ENCODE measurements at places on chromosomes 4 and X.

DNA sequence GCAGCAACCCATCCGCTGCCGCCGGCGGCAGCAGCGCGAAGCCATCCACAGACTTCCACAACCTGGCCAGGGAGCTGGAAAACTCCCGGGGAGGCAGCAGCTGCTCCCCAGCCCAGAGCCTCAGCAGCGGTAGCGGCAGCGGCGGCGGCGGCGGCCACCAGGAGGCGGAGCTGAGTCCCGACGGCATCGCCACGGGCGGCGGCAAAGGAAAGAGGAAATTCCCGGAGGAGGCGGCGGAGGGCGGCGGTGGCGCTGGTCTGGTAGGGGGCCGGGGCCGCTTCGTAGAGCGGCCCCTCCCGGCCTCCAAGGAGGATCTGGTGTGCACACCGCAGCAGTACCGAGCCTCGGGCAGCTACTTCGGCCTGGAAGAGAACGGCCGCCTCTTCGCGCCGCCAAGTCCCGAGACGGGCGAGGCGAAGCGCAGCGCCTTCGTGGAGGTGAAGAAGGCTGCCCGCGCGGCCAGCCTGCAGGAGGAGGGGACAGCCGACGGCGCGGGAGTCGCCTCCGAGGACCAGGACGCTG lies 4.9 kb downstream of the PRDM8 start:
- no peak for DNase-seq

DNA sequence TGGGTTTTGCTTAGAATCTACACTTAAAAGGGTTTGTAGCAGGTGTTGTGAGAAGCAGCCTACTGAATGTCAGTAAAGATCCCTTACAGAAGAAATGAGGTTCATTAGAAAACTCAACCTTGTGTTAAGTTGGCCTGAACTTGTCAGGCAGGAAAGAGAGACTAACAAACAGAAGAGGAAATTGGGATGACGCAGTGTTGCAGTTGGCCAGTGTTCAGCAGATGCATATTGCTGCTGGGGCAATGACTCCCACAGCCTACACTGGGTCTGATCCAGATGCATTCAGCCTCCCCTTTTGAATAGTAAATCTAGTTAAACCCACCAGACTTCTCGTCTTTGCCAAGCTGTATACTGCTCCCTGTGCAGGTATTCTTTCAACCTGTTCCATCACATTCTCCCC lies 409.4 kb downstream of the UBE2NL start:
- DNase-seq, result no peak

DNA sequence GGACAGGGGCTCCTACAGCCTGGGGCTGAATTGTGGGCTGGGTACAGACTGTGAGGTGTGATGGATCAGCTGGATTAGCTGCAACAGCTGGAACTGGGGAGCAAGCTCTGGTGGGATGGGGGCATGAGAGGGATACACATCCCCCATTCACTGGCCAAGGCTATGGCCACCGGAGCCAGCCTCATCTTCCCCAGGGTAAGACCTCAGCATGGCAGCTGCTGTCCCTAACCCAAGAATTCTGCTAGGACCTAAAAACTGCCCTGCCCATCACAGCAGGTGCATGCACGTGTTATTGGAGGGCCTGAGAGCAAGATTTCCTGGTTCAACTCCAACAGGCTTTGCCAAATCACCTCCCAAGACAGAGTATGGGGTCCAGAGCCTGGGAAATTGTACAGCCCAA lies 258.6 kb upstream of the AGTR2 start:
- no peak for DNase-seq

DNA sequence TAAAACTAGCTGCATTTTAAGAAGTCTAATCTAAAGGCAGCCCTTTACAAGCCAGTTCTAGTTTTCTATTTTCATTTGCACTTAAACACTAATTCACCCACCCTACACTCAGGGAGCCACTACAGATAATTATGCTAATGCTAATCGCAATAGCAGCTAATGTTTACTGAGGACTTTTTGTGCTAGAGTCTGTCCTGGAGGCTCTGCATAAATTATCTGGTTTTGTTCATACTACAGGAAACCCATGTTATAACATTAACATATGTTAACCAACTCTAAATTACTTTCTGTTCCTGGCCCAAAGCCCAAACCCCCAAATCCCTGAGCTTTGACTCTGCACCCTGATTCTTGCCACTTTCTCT lies 480 bp upstream of the RADX start:
- DNase-seq, result no peak
